HT-29 (cell line): ENCODE measurements at places on chromosomes 2 and 18. TPM values are rescaled to one million over a fixed set of nuclear protein-coding genes. Genes with fewer than 3 reads are reported as not detected.
A peak's percentile ranks its signal among the peaks of the same experiment; 100 is the strongest.

GRCh38 chr2:43221763-43222474, 4.5 kb downstream of the ZFP36L2 start:
- peak; percentile 87 for DNase-seq

DNA sequence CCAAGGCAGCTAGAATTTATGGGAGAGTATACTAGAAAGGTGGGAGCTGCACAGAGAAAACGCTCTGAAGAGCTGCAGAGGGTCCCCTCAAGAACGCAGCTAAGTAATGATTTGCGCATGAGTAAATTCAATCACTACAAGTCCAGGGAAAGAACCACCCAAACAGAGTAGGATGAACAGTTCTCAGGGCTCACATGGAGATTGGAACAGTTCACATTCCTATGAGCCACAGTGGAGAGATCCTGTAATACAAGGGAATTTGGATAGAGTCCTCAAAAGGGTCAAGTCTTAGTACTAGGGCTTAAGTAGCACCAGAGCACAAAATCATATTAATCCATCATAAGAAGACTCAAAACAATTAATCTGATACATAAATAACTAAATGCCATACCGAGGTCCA, 12.7 kb downstream of the OLA1 start:
- no peak for DNase-seq

Gene CCDC141
- total RNA-seq: 0.05 TPM in 1 of 2 replicates, not detected in the other

DNA sequence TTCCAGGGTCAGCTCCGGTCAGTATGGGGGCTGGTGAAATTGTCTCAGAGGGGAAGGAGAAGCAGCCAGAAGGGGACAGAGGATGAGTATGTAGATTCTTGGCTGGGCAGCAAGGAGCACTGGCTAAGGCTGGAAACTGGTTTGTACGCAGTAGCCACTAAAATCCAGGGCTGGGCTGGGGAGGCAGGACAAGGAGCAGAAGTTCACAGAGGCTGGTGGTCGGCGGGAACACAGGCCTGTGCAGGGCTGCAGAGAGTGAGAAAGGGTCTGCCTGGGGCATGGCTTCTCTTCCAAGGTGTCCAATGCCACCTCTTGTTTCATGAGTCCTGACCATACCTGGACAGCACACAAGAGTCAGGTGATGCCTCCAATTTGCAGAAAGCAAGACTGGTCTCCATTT, 94.4 kb upstream of the HDAC4 start:
- DNase-seq: no peak

Gene MAP3K19
- not detected in 2 replicates for total RNA-seq

DNA sequence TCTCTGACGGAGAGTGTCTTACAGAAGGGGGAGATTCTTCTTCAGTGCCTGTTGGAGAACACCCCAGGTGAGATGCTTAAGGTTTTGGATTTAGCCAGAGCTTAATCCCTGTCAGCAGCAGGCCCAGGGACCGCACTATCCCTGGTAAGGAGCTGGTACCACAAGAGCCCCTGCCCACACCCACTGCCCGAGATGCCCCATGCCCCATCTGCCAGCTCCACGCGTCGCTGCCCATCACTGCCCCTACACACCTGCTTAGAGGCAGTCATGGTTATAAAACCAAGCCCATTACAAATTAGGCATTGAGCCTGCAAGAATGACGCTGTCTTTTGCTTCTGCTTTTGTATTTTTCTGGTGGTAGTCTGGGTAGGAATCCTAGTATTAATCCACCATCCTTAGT, 21.7 kb downstream of the CEP68 start:
- no peak for DNase-seq

DNA sequence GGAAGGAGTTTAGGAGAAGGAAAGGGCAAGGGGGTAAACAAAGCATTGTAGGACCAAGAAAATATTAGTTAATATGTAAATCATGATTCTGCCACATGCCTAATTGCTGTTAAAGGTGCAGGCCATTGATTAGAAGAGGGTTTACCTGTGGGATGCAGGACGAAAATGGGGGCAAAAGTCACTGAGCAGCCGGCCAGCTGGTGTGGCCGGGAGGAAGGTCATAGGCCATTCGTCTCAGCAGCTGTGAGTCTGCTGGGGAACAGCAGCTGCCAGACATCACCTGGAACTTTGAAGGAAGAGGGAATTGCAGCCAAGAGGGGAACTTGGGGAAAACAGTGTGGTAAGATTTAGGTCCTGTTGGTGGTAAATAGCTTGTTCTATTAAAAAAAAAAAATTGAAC, 184.4 kb downstream of the DYSF start:
- no peak for DNase-seq

Gene MAP4K3
- total RNA-seq: 44.8 and 50.5 TPM in 2 replicates

Gene DCDC2C
- not detected in 2 replicates for total RNA-seq

DNA sequence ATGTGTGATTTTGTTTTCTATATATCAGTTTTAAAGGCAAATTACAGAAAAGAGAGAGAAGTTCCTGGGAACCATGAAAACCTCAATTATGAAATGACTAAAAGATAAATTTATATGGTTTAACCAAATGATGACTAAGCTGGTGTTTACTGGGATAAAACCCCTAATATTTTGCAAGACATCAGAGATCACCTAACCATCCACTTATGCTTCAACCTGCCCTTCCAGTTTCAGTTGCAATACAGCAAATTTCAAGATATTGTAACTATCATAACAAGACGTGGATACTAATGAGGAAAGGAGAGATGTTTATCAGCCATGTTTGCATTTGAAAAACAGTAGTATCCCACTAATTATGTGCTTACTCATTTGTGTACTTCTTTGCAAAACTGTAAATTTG, 108.2 kb downstream of the GAREM1 start:
- no peak for DNase-seq

Gene SAP130
- 10.5 and 19.8 TPM in 2 replicates for total RNA-seq

Gene HES6
- total RNA-seq: 113 and 134 TPM in 2 replicates

DNA sequence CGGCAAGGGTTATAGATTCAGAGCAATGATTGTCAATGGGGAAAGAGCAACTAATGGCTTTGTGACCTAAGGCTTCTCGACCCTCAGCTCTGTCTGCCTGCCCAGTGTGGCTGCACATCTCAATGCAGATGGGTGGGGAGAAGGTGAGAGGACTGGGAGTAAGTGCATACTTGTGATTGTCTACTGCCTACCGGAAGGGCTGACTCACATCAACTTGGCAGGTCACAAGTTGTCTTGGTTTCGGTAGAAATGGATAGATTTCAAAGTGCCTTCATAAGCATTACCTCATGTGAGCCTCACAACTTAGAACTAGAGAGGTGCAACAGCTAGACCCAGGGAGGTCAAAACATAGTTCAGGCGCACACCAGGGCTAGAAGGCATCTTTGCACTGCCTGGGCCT, 29.4 kb downstream of the STAT1 start:
- no peak for DNase-seq

Gene EPB41L3
- total RNA-seq: not detected in 2 replicates

- no peak for DNase-seq
Observed at GRCh38 chr2:43751476-43751990, 22.3 kb upstream of the DYNC2LI1 start.

DNA sequence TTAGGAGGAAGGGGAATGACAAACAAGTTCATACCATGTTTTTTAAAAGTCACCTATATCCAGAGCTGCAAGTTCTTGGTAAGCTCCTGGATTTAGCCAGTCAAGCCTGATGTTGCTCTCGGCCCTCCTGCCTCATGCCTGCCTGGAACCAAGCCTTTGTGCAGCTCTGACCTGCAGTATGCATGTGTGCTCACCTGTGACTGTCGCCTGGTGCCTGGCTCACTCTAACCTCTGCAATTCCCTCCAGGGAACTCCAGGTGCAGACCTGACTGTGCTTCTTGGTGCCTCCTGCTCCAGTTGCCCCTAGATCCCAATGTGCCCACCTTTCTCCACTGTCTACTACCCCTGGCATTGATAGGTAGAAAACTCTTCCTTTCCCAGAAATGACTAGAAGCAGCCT, 85.1 kb upstream of the ZBTB14 start:
- DNase-seq: no peak

Gene CARF
- 0.37 and 5.2 TPM in 2 replicates for total RNA-seq

- no peak for DNase-seq
Observed at GRCh38 chr2:227921648-227922047, 50.2 kb downstream of the DAW1 start.

DNA sequence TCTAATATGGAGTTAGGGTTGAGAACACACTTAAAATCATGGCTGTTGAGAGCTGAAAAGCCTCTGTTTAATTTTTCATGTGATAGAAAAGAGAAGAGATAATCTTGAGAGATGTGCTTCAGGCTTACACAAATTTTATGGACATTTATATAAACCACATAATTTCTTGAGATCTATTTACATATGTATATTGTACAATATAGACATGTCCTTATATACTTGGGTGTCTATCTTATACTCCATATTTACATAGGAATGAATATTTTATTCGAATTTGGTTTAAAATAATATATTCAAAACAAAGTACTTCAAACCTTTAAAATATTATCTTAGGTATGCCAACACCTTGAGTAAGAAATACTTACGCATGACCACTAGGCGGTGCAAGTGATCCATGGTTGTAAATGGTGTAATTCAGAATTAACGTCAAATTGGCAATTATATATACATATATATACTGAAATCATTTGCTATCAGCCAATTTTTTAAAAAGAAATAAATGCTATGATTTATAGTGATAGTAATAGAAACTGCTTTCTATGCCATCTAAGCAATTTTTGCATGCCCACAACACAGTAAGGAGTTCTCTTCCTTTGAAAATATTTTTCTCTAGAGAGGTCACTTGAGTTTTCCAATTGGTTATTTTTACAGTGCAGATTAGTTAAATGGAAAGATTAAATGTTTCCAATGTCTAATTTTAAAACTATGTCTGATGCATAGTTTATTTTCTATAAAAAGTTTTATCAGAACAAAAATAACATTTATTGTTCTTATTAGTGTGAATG, 37.6 kb upstream of the SPAG16 start:
- DNase-seq: peak; percentile 69

Gene GALNT5
- total RNA-seq: 0.70 and 1.1 TPM in 2 replicates

DNA sequence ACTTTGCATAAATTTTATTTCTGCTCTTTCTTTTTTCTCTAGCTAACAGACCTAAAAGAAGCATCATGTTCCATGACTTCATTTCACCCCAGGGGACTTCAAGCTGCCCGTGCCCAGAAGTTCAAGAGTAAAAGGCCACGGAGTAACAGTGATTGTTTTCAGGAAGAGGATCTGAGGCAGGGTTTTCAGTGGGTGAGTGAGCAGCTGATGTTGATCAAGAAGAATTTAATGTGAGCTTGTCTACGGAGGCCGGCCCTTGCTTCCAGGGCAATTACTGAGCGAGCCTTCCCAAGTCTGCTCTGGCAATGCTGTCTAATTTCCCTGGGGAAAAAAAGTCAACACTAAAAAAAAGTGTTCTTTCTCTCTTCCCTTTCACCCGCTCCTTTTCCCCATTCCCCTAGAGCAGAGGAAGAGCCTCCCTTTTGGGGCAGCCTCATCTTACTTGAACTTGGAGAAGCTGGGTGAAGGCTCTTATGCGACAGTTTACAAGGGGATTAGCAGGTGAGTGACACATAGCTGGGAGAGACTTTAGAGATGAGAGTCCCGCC, 1.2 kb downstream of the CDK15 start:
- no peak for DNase-seq

Gene COL3A1
- not detected in 2 replicates for total RNA-seq

DNA sequence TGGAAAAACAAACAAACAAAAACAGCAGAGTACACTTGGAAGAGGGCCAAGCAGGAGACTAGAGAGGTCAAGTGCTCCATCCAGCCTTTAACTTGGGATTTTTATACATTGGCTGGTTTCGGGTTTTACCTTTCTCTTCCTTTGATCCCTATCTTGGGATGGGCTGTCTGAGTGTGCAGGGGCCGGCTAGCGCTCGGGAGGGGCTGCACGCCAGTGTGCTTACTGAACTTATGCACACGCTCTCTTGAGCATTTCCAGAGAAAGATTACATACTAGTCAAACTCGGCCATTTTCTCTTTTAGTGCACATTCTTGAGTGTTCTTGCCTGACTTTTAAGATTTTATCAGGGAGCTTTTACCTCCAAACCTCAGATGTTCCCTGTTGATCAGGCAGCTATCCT, 707.8 kb downstream of the DSC3 start:
- DNase-seq: no peak

Gene SCN7A
- total RNA-seq: not detected in 2 replicates

- DNase-seq: no peak
Observed at GRCh38 chr18:53657257-53657656, 567.2 kb downstream of the MBD2 start.

Gene CACNB4
- 0.13 and 0.26 TPM in 2 replicates for total RNA-seq

Gene MAT2A
- 168 and 205 TPM in 2 replicates for total RNA-seq

DNA sequence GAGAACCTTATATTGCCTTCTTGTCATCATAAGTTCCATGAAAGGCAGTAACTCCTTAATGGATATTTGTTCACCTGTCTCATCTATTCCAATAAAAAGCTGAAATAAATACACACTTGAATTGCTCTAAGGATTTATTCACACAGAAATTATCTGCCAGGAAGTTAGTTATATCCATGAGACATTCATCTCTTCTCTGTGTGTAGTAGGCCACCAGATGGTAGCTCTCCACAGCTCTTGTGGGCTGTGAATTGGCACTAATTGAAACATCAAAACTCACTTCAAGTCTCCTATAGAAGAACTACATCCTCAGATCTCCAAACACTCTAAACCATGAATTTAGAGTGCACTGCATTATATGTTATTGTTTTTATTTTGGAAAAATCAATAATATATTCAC, 189.6 kb downstream of the DSC3 start:
- no peak for DNase-seq

Gene RUFY4
- not detected in 2 replicates for total RNA-seq

Gene APCDD1
- total RNA-seq: not detected in 2 replicates

GRCh38 chr18:33560686-33561370, 17.2 kb upstream of the ASXL3 start:
- DNase-seq: peak; percentile 3

DNA sequence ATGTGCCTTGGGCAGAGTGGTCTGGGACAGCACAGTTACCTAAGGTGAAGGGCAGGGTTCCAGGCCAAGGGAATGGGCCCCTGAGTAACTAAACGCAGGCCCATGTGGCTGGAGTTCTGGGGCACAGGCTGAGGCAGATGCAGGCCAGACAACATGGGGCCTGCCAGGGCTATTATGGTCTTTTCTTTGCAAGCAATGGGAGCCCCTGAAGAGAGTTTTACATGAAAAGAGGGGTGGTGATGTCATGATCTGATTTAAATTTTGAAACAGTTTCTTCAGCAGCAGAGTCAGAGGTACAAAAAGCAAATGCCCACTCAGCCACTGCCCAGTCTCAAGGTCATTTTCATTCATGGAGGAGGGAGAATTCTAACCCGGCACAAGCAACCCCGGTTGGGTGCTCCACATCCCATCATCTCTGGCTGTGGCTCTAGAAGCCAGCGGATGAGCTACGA, 5.6 kb downstream of the CHST10 start:
- no peak for DNase-seq

GRCh38 chr2:24985511-24985910, 13.8 kb upstream of the DNAJC27 start:
- no peak for DNase-seq

Gene FSHR
- total RNA-seq: not detected in 2 replicates

GRCh38 chr2:151947813-151948165, 119.6 kb upstream of the ARL5A start:
- DNase-seq: no peak

GRCh38 chr18:44988821-44989587, 308.3 kb downstream of the SETBP1 start:
- no peak for DNase-seq

Gene CYP27A1
- 1.4 and 2.4 TPM in 2 replicates for total RNA-seq

Gene PSME4
- 21.9 and 25.9 TPM in 2 replicates for total RNA-seq
